Body of pancreas (tissue), 4 donors: ENCODE measurements at places on chromosomes 3 and 15. TPM values are rescaled to one million over a fixed set of nuclear protein-coding genes. Genes with fewer than 3 reads are reported as not detected.

GRCh38 chr3:50417637-50418033 lies 58.3 kb upstream of the TMEM115 start:
- H3K36me3 ChIP-seq, result no peaks in the 10 kb centered on the region
- H3K27me3 ChIP-seq, result no peaks in the 10 kb centered on the region
- no peak overlapping the region for H3K27ac ChIP-seq
- H3K4me3 ChIP-seq, result no peak overlapping the region

GRCh38 chr3:168284728-168285127 lies 189.0 kb upstream of the GOLIM4 start:
- H3K27ac ChIP-seq, result no peak overlapping the region
- H3K4me3 ChIP-seq, result no peak overlapping the region
- no peak for DNase-seq
- no peaks in the 10 kb centered on the region for H3K36me3 ChIP-seq

Gene ANKRD63
- not detected for total RNA-seq

Gene C3orf18
- total RNA-seq, result 6.3 TPM

DNA sequence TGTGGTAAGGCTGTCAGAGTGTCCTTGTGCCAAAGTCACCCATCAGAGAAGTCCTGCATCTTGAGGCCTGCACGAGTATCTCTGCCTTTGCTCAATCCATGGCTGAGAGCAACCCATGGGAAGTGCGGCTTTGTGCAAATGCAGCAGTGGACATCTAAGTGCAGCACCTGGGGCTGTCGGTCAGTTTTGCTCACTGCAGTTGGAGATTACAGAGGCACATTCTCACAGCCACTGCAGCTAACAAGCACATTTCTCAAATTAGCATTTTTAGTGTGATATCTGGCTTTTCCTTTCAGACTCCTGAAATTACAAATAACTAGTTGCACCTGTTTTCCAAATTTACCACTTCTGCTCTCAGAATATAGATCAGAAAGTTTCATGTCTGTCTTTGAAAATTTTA lies 81.5 kb upstream of the DAZL start:
- no peaks in the 10 kb centered on the region for H3K27me3 ChIP-seq
- no peak overlapping the region for H3K4me3 ChIP-seq
- no peaks in the 10 kb centered on the region for H3K4me1 ChIP-seq
- no peak for DNase-seq
- H3K36me3 ChIP-seq, result no peaks in the 10 kb centered on the region

DNA sequence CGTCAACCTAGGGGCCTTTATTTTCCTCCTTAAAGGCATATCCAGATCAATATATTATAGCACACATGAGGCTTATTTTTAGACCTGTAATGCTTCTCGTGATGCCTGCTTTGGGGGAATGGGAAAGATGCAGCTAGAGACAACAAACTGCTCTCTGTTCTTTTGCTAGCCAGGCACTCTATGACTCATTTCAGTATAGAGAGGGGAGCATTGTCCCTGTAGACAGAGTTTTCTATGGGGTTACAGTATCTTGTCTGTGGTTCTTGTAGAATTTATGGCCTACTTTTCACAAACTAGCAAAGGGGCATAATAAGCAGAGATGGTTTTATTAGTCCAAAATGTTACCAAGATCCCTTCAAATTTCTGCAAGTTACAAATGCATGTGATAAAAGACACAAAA lies 305.6 kb downstream of the LSAMP start:
- no peak for DNase-seq
- H3K36me3 ChIP-seq, result no peaks in the 10 kb centered on the region
- H3K27me3 ChIP-seq, result no peaks in the 10 kb centered on the region
- H3K4me3 ChIP-seq, result no peak overlapping the region
- H3K27ac ChIP-seq, result no peak overlapping the region
- H3K4me1 ChIP-seq, result no peaks in the 10 kb centered on the region

Gene PDE12
- 13.5 TPM for total RNA-seq

DNA sequence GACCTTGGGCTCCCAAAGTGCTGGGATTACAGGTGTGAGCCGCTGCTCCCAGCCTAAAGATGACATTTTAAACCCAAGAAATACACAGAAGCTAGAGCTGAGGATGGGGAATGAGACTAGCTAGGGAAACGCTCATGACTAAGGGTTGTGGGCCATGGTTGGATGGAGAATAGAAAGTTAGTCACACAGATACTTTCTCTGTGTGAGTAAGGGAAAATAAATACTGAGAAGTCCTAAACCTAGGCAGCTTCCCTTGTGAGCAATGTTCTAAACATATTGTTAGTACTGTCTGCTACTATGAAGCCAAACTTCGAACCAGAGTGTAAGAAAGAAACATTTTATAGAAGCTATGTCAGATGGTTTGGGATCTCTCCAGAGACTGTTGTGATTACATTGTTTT lies 304.8 kb upstream of the STAC start:
- H3K36me3 ChIP-seq, result no peaks in the 10 kb centered on the region
- no peaks in the 10 kb centered on the region for H3K4me1 ChIP-seq
- DNase-seq, result no peak

DNA sequence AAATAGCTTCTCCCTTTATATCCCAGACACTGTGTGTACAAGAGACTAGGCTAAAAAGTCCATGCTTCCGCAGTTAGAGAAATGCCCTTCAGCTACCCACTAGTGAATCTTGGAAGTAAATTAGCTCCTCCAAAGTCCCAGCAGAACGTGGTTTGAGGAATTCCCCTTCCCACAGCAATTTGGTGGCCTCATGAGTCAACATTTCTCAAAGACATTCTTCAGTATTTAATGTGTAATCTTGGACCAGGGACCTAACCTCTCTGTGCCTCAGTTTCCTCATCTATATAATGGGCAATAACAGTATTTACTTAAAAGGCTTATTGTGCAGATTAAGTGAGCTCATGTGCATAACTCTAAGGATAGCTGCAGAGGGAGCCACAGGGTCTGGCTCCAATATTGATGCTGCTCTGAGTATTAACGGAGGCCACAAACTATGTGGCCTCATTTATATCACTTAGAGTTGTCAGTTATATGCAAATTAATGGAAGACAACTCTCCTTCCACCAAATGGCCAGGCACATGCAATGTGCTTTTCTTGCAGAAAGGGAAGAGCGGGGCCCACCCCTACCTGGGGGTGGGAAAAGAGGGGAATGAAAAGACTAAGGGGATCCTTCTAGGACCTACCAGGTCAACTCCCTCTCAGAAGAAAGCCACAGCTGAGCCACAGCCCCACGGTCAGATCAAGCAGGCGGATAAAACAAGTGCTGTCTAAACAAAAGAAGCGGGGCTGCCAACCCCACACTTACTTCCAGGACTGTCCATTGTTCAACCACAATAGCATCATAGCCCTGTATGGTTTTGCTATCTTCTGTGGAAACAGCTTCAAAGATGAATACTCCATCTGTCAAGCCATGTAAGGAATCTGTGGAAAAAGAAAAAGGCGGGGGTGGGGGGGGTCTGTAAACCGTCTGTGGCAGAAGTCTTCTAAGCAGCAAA lies 92.4 kb downstream of the OXNAD1 start:
- H3K4me3 ChIP-seq, result no peak overlapping the region
- H3K36me3 ChIP-seq, result no peaks in the 10 kb centered on the region
- DNase-seq, result no peak
- H3K27ac ChIP-seq, result no peak overlapping the region
- no peaks in the 10 kb centered on the region for H3K4me1 ChIP-seq
- H3K27me3 ChIP-seq, result no peaks in the 10 kb centered on the region

Gene CDHR4
- total RNA-seq, result not detected

GRCh38 chr3:139909811-139910210 lies 25.2 kb upstream of the CLSTN2 start:
- no peak overlapping the region for H3K27ac ChIP-seq
- H3K36me3 ChIP-seq, result no peaks in the 10 kb centered on the region
- DNase-seq, result no peak
- no peaks in the 10 kb centered on the region for H3K4me1 ChIP-seq

DNA sequence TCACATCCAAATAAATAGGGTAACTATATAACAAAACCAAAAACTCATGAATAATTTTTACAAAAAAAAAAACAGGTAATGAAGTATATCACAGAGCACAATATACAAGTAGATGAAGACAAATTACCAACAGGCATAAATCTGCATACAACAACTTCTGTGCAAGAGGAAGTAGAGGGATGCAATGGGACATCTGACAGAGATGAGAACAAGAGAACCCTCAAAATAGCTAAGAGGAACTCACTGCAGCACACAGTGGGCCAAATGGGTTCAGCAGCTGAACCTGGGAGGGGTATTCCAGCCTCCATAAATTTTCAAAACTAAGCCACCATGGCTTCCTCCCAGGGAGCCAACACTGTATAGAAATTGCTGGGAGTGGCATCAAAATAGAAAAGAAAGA lies 9.6 kb upstream of the BTLA start:
- DNase-seq, result no peak
- H3K4me3 ChIP-seq, result no peak overlapping the region
- H3K36me3 ChIP-seq, result no peaks in the 10 kb centered on the region
- no peaks in the 10 kb centered on the region for H3K4me1 ChIP-seq
- H3K27me3 ChIP-seq, result no peaks in the 10 kb centered on the region

DNA sequence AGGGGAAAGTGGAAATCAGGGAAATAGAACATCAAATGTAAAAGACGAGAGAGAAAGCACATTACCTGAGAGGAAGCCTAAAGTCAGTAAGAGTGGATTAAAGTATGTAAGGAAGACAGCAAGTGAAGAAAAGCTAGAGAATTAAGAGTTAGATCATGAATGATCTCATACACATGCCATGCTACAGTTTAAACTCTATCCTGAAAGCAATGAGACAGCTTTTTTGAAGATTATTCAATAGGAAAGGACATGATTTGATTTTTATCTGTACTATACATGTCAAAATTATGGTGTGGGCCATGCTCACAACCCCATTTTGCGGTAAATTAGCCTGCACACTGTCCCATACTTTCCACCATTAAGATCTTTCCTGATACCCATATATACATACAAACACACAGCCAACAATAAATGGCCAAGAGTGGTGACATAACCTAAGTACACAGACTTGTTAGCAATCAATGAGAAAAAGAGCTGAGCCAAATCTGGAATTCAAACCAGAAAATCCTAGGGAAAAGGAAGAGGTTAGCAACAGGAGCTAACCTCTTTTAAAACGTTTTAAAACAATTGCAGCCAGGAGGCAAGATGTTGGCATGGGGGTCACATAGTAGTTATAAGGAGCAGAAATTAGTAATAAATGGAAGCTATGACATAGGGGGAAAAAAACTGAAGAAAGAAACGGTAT lies 4.5 kb downstream of the MYO9A start:
- DNase-seq, result no peak
- peaks cover 35% of the 10 kb centered on the region for H3K4me1 ChIP-seq
- H3K36me3 ChIP-seq, result no peaks in the 10 kb centered on the region
- no peak overlapping the region for H3K27ac ChIP-seq

Gene CCDC9B
- total RNA-seq, result 26.4 TPM

DNA sequence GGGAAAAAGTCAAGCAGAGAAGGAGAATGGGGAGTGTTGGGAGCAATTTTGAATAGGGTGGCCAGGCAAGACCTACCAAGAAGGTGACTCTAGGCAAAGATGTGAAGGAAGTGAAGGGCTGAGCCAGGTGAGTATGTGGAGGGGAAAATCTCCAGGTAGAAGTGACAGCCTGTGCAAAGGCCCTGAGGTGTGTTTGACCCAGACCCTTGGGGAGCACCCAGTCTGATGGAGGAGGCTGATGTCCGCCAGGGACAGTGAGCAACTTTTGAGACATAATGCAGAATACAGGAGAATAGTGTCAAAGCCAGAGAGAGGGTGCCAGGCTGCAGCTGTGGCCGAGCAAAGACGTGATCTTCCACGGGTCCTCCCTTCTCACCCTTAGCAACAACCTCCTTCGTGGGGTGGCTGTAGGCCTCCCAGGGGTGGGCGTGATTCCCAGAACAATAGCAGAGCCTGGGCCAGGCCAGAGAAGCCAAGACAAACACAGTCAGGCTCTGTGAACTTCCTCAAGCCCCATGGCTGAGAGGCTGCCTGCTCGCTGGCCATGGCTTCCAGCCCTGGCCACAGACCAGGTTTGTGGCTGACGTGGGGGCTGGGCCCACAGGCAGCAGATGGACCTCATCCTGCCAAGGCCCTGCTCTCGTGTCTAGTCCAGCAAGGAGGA lies 58.1 kb downstream of the SLC6A6 start:
- H3K36me3 ChIP-seq, result no peaks in the 10 kb centered on the region
- peak; percentile 76 for DNase-seq
- H3K27me3 ChIP-seq, result no peaks in the 10 kb centered on the region
- no peak overlapping the region for H3K4me3 ChIP-seq
- H3K4me1 ChIP-seq, result peaks cover 49% of the 10 kb centered on the region

Gene UMPS
- 6.5 TPM for total RNA-seq

- H3K4me3 ChIP-seq, result no peak overlapping the region
- H3K27me3 ChIP-seq, result no peaks in the 10 kb centered on the region
- H3K27ac ChIP-seq, result no peak overlapping the region
- no peaks in the 10 kb centered on the region for H3K4me1 ChIP-seq
Measured at GRCh38 chr3:118948146-118948545, 86.5 kb downstream of the IGSF11 start.

- DNase-seq, result no peak
- H3K27me3 ChIP-seq, result no peaks in the 10 kb centered on the region
- no peaks in the 10 kb centered on the region for H3K36me3 ChIP-seq
Measured at GRCh38 chr15:80159811-80160569, 7.2 kb downstream of the FAH start.

DNA sequence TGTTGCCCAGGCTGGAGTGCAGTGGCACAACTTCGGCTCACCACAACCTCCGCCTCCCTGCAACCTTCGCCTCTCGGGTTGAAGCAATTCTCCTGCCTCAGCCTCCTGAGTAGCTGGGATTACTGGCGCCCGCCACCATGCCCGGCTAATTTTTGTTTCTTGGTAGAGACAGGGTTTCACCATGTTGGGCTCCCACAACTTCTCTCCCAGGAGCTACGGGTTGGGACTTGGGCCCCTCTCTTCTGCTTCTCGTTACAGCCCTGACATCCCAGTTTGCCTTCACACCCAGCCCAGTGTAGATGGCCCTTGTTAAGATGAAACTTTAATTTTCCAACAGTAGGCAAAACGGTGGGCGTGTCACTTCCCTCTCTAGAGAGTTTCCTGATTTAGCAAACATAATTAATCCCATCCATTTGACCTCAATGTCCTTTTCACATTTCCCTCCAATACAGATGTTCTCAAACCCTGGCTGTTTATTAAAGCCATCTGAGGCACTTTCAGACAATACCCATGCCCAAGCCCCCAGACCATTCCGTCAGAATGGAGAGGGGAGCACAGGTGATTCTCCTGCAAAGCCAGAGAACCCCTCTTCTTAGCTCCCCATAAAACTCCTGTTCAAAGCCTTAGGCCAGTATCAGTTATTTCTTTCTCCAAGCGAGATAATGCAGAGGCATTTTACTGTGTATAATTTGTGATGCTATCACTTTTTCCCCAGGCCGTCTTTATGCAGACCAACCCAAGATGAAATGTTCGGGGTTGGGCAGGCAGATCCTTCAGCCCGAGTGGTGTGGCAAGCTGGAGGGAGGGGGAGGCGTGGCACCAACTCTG lies 245.7 kb downstream of the XXYLT1 start:
- H3K27me3 ChIP-seq, result no peaks in the 10 kb centered on the region
- H3K27ac ChIP-seq, result no peak overlapping the region
- DNase-seq, result no peak

- no peaks in the 10 kb centered on the region for H3K36me3 ChIP-seq
- no peaks in the 10 kb centered on the region for H3K4me1 ChIP-seq
- no peak for DNase-seq
- H3K27ac ChIP-seq, result no peak overlapping the region
Measured at GRCh38 chr15:44186705-44187104, 8.4 kb downstream of the FRMD5 start.
